CD4-positive, alpha-beta T cell treated with Interleukin-17A for 4 hours (primary cell): ENCODE measurements at places on chromosomes 12 and 14.

DNA sequence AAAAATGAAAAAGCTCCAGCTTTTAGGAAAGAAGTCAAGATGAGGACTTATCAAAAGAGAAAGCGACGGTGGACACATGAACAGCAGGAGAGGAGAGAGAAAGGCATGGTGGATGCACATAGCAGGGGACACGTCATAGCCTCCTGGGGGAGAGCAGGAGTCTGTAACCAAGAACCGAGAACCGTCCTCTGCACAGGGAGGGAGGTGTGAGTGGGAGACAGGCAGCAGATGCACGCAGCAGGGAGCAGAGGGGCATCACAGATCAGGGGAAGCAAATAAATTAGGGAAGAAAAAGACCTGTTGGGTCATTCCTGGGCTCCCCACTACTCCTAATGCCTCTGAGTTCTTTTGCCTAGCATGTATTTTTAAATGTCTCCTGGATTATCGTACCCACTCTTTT lies 138.1 kb upstream of the RMST start:
- no peak for DNase-seq

- no peak for DNase-seq
Observed at GRCh38 chr14:26773906-26774593, 176.2 kb upstream of the NOVA1 start.

GRCh38 chr12:1310653-1311052 lies 283.7 kb downstream of the FBXL14 start:
- DNase-seq = no peak

- no peak for DNase-seq
Observed at GRCh38 chr12:116318576-116319232, 41.2 kb upstream of the MED13L start.

GRCh38 chr14:52360831-52361230 lies 46.7 kb downstream of the PTGER2 start:
- DNase-seq = no peak

DNA sequence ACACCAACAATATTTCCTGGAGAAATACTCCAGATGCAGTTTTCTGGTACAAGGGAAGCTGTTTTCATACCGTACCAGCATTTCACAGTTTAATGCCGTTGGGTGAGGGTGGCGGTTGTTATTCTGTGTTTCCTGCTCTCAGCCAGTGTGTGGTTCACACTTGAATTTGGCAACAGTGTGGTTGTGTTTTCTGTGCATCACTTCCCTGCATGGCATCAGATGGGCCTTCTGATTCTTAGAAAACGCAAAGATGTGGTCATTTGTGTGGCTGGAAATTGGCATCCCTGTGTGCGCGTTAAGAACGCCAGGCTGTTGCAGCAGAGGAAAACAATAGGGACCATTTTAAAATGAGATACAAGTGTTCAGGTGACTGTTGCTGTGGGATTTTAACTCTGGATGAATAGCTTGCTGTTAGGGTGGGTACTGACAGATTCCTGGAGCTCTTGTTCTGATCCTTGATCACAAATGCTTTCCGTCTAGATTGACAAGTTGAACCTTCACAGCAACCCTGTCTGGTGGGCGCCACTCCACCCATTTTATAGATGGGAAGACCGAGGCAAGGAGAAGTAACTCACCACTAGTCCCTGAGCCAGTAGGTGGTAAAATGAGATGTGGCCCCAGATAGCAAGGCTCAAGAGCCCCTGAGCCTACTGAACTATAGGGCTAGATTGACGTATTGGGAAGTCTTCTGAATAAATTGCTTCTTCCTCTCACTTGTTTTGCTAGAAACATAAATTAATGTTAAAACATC lies 231.2 kb downstream of the CHST11 start:
- DNase-seq = peak; percentile 35

DNA sequence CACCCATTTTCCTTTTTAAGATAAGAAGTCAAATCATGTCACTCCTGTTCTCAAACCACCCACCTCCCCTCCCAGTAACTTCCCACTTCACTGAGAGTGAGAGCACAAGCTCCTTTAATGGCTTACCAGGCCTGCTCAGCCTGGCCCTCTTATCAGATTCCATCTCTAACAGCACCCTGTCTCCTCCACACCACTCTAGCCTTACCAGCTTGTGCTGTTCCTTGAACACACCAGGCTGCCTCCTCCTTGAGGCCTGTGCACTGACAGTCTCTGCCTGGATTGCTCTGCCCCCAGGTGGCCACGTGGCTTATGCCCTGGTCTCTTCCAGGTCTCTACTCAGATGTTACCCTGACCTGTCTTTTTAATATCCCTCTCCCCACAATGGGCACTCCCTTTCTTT lies 40.1 kb upstream of the EVL start:
- DNase-seq = peak; percentile 43

GRCh38 chr14:93219103-93219726 lies 12.2 kb downstream of the UBR7 start:
- DNase-seq = peak; percentile 62

DNA sequence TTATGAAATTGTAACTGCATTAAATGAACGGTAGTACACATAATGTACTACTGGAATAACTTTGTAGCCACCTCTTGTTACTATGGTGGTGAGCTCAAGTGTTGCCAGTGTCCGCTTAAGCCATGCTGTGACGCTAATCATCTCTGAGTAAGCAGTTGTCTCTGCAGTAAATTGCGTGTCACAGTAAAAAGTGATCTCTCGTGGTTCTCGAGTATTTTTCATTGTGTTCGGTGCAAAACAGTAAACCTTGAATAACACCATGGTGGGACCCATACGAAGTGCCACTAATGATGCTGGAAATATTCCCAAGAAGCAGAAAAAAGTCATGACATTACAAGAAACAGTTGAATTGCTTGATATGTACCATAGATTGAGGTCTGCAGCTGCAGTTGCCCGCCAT lies 524.8 kb downstream of the SOX5 start:
- no peak for DNase-seq

DNA sequence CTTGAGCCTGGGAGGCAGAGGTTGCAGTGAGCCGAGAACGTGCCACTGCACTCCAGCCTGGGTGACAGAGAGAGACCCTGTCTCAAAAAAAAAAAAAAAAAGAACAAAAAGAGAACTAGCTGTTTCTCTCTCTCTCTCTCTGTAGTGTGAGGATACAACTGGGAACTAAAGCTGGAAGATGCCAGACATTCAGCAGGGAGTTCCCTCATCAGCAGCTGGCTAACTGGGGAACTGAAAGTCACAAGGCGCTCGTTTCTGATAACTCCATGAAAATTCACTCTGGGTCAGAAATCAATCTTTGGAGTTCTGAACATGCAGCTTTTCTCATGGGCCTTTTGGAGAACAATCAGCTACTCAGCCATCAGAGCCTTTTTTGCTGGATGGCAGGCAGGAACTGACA lies 43.5 kb upstream of the MAP1LC3B2 start:
- DNase-seq = no peak

DNA sequence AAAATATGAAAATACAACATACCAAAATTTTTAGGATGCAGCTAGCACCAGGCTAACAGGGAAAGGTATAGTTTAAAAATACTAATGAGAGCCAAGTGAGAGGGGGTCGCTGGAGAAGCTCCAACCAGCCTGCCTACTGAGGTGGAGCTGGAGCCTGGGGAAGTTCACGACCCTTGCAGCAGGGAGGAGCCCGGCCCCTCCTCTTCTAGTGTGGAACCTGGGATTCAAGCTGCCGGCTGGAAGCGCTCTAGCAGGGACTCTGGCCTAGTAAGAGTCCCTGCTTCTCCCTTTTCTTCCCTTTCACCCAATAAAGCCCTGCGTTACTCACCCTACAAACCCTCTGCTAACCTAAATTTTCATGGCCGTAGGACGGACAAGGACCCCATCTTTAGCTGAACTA lies 5.0 kb upstream of the KCNK13 start:
- DNase-seq = no peak

DNA sequence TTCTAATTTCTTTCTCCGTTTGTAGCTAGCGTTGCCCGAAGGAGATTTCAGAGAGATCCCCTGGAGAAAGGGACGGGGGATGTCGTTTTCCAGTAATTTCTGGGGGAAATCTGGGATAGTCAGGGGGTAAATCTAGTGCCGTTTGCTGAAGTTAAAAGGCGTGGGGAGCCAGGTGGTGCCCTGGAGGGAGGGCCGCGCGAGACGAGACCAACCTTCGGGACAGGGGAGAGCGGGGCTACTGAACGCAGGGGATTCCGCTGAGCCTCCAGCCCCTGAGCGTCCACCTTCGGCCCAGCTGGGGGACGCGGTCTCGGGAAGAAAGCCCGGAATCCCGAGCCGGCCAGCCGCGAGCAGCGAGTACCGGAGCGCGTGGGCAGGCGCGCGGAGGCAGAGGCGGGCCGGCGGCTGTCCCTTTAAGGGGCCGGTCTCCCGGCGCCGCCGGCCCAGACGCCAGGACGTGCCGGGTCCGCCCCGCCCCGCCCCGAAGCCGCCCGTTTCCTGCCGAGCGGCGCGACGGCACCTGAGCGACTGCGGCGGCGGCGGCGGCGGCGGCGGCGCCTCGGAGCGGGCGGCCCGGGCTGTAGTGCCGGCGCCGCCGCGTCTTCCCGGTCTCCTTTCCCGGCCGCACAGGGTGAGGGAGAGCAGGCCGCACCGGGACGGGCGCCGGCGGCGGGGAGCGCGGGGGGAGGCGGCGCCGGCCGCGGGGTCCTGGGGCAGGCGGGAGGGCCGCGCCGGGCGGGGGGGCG lies at the start of gene KTN1:
Gene KTN1, plus strand, starts transcription at position 484 of the 746 bp plus-strand sequence. CDS start 31,842 bp downstream, outside the sequence.
- peak; percentile 89 for DNase-seq

DNA sequence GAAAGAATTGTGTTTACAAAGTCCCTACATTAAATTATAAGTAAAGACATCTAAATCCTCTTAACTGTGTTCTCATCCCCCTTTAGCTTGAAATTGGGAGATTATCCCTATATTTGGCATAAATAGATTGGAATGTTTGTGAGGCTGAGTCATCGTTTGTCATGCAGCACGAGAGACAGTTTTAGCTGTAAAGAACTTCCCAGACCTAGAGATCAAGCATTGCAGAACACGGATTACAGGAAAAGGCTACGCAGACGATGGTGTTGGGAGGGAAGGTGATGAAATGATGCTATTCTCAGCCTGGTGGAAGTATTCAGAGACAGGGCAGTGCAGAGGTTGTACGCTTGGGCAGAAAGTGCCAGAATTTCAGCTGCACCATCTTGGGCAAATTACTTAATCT lies 93.8 kb downstream of the PTPRB start:
- DNase-seq = no peak

DNA sequence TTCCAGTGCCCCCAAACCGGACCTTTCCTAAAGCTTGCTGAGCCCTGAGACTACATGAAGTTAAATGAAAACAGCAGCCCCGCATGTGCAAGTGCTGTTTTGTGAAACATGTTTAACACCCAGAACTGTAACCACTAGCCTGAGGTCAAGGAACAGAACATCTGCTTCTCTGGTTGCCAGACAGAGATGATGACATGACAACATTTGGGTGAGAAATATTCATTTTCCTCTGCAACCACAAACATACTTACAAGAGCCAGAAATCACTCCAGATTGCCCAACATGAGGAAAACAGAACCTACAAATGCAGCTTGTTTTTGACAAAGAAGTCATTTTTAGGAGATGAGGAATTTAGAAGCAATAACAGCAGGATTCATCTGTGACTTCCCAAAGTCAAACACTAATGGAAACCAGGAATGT lies 110.4 kb downstream of the BCAT1 start:
- DNase-seq = no peak

DNA sequence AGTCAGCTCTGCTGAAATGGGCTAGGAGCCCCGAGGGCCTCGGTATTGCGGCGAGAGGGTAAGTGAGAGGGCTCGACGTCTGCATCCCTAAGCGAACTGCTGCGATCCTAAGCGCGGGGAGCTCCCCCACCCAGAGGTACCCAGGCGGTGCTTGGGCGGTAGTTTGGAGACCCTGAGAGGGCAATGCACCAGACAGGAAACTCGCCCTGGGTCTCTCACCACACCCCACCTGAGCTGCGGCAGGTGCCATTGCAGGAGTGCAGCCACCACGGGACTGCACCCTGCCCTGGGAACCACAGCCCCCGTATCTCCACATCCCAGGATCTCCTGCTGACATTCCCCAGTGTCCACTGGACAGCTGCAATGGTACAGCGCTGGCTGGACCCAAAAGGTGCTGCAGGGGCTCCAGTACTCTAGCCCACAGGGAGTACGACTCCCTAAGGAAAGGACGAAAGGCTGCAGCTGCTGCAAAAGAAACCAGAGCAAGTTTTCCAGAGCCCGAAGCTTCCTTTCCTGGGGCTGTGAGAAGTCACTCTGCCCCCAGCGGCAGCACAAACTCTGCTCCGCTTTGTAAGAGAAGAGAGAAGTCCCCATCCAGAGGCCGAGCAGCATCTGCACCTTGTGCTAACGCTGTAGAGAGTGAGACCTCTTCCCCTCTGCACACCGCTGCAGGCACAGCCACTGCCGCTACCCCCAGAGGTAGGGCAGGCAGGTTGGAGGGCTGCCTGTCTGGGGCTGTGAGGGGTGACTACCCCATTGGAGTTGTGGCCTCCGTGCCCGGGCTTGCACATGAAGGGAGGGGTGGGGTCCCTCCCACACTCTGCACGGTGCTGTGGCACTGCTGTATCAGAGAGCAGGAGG lies 31.1 kb upstream of the MON2 start:
- DNase-seq = peak; percentile 40

- DNase-seq = no peak
Observed at GRCh38 chr12:130640901-130641300, 75.2 kb downstream of the RIMBP2 start.

DNA sequence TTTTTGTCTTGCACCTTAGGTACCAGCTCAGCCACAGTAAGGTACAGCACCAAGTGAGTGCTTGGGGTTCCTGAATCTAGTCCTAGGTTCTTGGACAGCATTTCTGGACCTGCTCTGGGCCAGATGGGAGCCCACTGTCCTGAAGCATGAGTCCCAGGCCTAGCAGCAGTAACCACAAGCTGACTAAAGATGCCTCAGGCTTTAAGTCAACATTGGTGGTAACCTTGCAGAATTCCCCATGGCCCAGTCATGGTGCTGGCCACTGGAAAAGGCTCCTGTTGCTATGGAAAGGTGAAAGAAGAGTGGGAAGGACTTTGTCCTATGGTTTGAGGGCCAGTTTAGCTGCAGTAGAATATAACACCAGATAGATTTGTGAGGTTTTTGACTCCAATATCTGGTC lies 86.9 kb upstream of the CLEC14A start:
- no peak for DNase-seq

DNA sequence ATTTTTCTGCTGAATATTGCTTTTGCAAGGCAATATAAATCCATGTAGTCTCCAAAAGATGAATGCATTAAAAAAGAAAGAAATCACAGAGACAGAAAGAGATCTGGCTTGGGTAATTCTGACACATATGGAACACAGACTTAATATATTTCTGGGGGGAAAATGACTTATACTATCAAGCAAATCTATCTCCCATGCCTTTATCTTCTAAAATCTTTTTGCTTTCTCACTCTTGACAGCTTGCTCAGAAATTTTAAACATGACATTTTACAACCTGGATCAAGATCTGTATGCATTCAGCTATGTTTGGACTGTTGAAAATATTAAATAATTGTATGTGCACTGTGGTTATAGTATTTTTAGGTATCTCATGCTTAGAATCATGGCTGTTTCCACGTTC lies 73.0 kb downstream of the KITLG start:
- no peak for DNase-seq
